ENCODE measurements at places on chromosomes 2 and 18.

GRCh38 chr2:134429886-134430285 lies 176.0 kb downstream of the MGAT5 start:
- DNase-seq, result no peak

GRCh38 chr18:199214-199613 lies 40.9 kb downstream of the USP14 start:
- DNase-seq, result no peak

- DNase-seq, result no peak
Observed at GRCh38 chr2:27086724-27087593, at the start of gene KHK. TSS of gene KHK (plus strand) at chr2:27086772. CDS start at chr2:27087260, 488 bp downstream.

DNA sequence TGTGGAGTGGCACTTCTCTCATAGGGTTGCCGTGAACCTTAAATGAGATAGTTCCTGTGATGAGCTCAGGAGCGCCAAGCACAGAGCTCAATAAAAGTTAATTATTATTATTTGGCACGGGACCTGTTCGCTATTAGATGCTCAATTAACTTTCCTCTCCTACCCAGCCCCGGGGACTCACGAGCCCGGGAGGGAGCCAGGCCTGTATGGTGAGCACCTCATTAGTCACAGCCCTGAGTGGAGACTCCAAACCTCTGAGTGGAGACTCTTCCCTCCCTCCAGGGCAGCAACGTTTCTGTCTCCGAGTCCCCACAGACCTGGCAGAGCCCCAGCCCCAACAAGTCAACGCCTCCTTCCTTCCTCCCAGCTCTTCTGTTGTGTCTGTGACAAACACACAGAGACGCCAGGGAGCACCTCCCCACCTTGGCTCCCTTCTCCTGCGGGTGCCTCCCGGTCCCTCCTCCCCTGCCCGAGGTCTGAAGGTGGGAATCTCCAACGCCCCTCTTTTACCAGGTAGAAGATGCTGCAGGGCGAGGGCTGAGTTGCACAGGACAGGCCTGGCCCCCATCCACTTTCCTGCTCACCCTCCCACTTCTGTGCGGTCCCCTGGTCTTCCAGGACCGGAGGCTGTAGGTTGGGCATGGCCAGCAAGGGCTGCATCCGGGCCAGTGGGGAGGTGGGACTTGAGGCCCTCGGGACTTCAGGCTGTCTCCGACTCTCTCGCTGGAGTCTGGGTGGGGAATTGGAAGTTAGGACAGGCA lies 52.7 kb upstream of the ODC1 start:
- no peak for DNase-seq
